ENCODE measurements at places on chromosomes 7 and 10.
A peak's percentile ranks its signal among the peaks of the same experiment; 100 is the strongest.

GRCh38 chr7:48139459-48139858 is 31.8 kb upstream of the ABCA13 start:
- no peak for DNase-seq

DNA sequence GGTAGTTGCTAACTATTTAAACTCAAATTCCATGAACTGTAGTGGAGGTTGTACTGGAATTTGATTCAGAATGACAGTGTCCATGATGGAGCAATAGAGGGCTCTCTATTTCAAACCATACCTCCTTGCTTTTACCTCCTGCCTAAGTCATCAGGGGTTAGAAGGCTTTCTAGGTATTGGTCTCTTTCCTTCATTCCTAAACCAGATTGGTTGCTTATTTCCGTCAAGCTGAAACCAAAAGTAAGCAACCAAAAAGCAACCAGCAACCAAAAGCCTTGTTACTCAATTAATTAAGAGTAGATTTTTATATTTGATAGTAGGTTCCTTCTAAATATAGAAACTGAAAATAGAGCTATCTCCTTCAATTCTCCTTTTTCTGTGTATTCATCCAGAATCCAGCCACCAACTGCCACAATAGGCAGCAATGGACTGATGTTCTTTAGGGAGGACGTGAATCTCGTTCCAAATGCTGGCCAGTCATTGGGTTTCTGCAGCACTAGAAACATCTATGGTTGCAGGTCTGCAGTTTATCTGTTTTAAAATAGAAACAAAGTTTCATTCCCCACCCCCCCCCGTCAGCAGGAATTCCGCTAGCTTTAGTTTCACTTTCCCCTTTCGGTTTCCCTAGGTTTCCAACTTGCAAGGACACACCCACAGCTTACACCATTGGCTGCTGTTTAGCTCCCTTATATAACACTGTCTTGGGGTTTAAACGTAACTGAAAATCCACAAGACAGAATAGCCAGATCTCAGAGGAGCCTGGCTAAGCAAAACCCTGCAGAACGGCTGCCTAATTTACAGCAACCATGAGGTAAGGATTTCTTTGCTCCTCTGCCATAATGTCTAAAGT is at the start of gene IFIT1:
Gene IFIT1 (plus strand): TSS at position 717 of the 850 bp plus-strand sequence. CDS start 90 bp downstream, at position 807.
- peak; percentile 52 for DNase-seq

GRCh38 chr10:127275793-127276450 is 79.5 kb upstream of the INSYN2A start:
- no peak for DNase-seq

- DNase-seq: no peak
Observed at GRCh38 chr10:14581553-14582321, 193.0 kb downstream of the FAM107B start.

- DNase-seq: no peak
Observed at GRCh38 chr10:61845950-61846268, 55.6 kb upstream of the ARID5B start.

DNA sequence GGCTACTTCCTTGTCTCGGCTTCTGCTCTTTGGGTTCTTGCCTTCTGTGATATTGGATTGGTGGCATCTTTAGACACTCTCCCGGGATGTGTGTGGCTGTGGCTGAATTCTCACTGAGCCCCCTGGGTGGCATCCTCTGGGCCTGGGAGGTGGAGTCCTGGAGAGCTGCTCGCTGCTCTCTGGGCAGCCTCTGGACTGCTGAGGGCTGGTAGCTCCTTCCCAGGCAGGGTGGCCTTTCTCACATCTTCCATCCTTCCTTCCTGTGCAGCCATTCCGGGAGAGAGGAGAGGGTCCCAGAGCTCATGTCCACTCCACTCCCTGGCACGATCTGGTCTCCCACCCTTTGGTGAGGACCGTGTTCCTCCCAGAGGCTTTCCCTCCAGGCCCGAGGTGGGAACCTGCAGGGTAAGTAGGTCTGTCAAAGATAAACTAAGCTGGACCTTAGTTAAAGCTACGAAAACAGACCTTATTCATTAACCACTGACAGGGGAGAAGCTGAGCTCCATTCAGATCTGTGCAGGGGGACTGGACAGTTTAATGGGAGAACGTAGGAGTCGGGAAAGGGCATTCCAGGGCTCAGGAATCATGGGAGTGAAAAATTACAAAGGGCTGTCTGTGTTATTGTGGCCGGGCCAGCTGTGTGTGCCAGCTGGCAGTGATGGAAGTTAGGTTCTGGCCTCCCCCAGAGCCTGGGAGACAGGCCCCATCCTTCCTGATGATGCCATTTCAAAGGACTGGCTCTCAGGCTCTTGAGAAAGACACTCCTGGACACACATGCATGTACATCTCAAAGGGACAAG is 8.7 kb downstream of the ATP6V0E2 start:
- DNase-seq: no peak

DNA sequence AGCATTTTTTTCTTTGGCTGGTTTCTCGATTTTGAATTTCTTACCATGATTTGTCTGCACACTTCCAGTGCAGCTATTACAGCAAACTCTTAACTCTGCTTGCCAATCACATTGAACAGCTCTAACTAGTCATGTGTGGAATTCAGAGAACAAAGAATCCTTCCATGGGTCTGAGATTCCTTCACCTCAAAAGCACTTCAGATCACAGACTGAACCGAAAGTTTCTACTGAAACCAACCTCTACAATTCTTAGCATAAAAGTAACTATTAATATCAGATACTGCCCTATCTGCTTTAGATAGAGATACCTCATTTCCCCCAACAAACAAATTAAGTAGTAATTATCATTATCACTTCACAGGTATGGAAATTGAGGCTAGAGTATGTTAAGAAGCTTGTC is 56.5 kb upstream of the SP4 start:
- no peak for DNase-seq
